ENCODE measurements at places on chromosomes 6 and 20.
A peak's percentile ranks its signal among the peaks of the same experiment; 100 is the strongest.

GRCh38 chr6:109187399-109188114, 92.2 kb downstream of the CEP57L1 start:
- peak; percentile 66 for DNase-seq

DNA sequence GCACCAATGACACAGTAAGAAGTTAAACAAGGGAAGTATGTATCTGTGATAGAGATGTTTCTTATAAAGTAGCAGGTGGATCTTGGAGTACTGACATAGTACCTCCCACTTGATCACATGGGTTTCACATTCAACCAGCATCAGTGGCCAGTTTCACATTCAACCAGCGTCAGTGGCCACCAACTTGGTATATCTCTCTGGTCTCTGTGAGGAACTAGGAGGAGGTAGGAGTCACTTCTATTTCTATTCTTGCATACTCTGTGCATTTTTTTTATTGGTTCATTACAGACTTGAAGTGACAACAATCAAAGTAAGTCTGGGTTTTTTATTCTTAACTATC, 200.3 kb upstream of the SIM1 start:
- peak; percentile 2 for DNase-seq

DNA sequence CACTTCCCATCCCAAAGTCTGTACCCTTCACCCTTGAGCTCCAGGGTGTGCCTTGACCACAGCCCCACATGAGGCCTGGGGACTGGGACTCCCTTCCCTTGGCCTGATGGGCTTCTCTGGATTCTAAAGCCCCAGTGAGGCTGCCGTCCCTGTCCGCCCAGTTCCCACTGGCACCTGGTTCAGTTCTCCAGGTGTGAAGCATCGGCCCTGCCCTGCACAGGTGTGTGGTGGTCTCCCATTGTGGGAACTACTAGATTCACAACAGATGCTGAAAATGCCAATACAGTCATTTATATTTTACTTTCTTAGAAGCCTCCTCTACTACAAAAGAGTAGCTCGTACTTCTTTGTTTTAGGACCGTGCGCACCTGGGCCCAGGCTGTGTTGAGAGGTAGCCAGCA, 72.8 kb downstream of the TTLL2 start:
- DNase-seq: no peak

- no peak for DNase-seq
Observed at GRCh38 chr6:158832026-158832425, 12.9 kb upstream of the EZR start.

- no peak for DNase-seq
Observed at GRCh38 chr6:54516321-54516720, 208.1 kb downstream of the TINAG start.

- no peak for DNase-seq
Observed at GRCh38 chr6:155544677-155545076, 89.0 kb upstream of the NOX3 start.

All from stimulated activated CD4-positive, alpha-beta T cell treated with anti-CD3 and anti-CD28 coated beads, Interleukin-15, amount 100 ng/mL, for 24 hours (primary cell).